ENCODE measurements at places on chromosomes 1 and 21.

GRCh38 chr1:119336848-119337247, 31.7 kb upstream of the HAO2 start:
- DNase-seq, result no peak

- DNase-seq, result no peak
These were observed 5.1 kb downstream of the ABCG1 start for GRCh38 chr21:42223826-42224575.

DNA sequence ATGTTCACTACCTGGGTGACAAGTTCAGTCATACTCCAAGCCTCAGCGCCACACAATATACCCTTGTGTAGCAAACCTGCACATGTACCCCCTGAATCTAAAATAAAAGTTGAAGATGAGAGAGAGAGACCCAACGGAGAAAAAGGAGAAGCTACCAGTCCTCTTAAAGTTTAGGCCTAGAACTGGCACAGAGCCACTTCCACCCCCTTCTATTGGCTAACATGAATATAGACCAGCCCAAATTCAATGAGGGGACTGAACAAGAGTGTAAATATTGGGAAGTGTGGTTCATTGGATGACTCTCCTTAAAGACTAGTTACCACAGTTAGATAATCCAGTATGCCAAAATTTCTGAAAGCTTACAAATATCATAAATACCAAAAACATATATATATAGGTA, 139.9 kb upstream of the ATP1B1 start:
- DNase-seq, result no peak

GRCh38 chr1:186943891-186944686, 115.3 kb downstream of the PLA2G4A start:
- DNase-seq, result no peak

GRCh38 chr1:24952413-24952841, 22.4 kb upstream of the RUNX3 start:
- DNase-seq, result no peak

DNA sequence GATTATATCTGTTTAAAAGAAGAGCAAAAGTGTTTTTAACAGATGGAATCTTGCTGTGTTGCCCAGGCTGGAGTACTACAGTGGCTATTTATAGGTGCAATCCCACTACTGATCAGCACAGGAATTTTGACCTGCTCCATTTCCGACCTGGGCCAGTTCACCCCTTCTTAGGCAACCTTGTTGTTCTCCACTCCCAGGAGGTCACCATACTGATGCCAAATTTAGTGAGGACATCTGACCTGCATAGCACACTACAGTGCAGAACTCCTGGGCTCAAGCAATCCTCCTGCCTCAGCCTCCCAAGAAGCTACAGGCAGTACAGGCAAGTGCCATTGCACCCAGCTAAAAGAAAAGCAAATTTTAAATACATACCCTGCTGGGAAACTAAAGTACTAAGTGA, 11.3 kb upstream of the NUP210L start:
- no peak for DNase-seq

- DNase-seq, result no peak
These were observed 48.8 kb downstream of the LAMC2 start for GRCh38 chr1:183234660-183235476.

DNA sequence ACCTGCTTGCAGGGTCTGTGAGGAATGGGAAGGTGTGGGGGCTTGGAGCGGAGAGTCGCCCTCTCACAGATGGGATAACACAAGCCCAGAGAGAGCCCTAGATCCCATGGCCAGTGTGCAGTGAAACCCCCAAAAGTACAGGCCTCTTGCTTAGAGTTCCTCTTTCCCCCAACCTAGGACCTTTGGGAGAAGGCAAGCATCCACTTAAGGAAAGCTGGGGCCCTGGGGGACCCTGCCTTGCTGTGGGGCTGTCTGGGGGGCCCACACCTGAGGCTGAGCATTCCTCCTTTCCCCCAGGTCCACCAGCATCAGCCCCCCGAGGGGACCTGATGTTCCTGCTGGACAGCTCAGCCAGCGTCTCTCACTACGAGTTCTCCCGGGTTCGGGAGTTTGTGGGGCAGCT, 1.1 kb downstream of the VWA1 start:
- DNase-seq, result no peak

DNA sequence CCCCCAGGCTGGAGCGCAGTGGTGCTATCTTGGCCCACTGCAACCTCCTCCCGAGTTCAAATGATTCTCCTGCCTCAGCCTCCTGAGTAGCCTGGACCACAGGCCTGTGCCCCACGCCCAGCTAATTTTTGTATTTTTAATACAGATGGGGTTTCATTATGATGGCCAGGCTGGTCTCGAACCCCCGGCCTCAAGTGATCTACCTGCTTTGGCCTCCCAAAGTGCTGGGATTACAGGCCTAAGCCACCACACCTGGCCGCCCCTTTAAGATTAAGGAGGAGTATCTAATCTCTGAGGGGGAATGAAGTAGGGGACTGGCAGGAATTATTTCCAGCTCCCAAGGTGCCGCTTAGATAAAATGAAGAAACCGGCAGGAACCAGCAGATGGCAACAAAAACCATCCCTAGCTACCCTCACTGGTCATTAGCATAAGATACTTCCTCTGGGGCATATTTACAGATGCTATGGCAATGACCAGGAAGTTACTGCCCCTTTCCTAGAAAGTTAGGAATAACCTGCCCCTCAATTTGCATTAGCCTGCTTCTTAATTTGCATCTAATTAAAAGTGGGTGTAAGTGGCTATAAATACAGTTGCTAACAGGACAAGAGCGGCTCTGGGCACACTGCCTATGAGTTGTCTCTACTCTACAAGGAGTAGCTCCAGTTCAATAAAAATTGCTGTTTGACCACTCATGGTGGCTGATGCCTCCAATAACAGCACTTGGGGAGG, 7.1 kb upstream of the NSUN4 start:
- no peak for DNase-seq

GRCh38 chr1:198333744-198334143, 176.9 kb downstream of the NEK7 start:
- DNase-seq, result no peak

DNA sequence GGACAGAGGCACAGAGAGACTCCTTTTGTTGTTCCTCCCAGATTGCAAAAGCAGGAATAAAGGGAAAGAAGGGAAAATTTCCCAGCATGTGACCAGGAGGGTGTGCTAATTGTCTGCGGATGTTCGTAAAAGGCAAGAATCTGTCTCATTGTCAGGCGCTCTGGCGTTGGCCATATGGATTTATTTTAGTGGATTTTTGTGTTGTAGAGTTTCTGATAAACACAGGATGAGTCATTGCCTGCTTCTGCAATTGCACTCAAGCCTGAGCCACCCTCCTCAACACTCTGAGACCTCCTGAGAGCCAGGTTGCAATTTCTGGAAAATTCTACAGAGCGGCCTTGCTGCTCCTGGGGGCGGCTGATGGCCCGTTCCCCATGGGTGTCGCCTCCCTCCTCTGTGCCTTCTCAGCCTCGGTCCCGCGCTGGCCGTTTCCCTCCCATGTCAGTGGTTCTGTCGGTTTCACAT, 227.7 kb downstream of the KAZN start:
- DNase-seq, result no peak

GRCh38 chr1:207949571-207950195, 38.8 kb upstream of the CD34 start:
- DNase-seq, result no peak

DNA sequence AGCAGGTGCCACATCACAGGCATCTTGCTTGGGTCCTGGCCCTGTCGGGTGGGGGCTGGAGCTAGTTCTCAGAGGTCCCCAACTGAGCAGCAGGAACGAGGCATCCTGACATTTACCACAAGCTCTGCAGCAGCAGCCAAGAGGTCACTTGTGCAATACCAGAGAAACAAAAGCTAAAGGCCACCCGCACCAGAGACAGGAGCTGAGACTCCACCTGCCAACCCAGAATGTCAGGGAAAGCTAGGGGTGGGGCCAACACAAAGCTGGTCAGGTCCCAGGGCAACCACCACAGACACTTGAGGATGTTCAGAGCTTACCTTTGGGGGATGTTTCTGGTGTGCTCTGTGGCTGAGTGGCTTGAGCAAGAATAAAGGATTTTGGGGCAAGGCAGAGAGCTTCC, 13.6 kb upstream of the SYT6 start:
- DNase-seq, result no peak

DNA sequence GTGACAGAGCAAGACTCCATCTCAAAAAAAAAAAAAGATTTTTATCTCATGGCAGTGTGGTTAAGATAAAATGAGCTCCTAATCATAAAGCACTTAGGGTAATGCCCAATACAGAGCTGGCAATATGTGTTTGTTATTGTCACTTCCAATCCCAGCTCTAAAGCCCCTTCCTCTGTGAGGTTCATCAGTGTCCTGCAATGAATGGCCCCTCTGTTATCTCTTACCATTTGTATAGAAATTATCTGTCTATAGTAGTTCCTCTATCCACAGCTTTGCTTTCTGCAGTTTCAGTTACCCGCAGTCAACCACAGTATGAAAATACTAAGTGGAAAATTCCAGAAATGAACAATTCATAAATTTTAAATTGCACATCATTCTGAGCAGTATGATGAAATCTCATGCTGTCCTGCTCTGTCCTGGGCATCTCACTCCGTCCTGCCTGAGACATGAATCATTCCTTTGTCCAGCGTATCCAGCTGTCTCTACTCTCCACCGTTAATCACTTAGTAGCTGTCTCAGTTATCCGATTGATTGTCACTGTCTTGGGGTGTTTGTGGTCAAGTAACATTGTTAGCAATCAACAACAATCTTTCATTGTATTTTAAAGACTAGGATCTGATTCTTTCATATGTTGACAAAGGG, 50.2 kb upstream of the DNAH14 start:
- no peak for DNase-seq

GRCh38 chr1:113433184-113433583, 42.9 kb downstream of the MAGI3 start:
- DNase-seq, result no peak

All from naive thymus-derived CD8-positive, alpha-beta T cell (primary cell).